Muscle of back (tissue), 13 donors: ENCODE measurements at places on chromosomes 12 and 14. TPM values are rescaled to one million over a fixed set of nuclear protein-coding genes. Genes with fewer than 3 reads are reported as not detected.

- no peak for DNase-seq
These were observed 166.1 kb upstream of the KRR1 start for GRCh38 chr12:75677522-75677921.

DNA sequence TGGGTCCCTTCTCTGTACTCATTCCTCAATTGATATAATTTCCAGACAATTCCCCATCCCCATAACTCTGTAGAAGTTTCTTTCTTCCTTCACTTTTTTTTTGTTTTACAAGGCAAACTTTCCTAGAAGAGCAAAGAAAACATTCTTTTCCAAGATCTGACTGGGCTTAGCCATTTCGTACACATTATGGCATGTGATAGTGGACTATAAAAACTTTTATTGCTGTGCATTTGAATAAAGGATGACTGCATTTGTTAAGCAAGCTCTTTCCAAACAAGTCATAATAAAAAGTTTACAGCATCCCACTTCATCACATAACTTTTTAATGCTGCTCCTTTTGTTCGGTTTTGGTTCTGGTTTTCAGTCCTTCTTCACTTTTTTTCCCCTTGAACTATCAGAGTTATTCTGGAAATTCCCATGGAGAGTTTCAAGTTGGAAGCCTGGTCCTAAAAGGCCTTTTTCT is 231.0 kb upstream of the HMGA2 start:
- DNase-seq, result no peak

DNA sequence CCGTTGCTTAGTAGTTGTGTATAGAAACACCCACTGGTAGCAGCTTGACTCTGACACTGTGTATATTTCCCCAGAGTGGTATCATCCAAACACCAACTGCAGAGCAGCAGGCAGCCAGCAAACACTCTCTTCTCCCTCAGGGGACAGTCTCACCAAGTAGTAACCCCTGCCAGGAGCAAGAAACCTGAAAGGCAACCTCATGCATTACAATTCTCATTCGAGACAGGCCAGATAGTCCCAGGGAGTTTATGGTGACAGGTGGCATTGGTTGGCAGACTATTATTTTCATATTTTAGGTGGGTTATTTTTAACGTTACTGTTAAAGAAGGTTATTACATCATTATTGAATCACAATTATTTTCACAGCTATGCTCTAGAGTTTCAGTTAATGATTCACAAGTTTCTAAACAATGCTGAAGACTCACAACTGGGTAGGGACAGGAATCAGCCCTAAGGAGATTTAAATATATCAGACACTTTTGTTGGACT is 222.8 kb downstream of the EGLN3 start:
- no peak for DNase-seq

GRCh38 chr12:62925680-62926079 is 9.3 kb downstream of the PPM1H start:
- DNase-seq, result no peak

DNA sequence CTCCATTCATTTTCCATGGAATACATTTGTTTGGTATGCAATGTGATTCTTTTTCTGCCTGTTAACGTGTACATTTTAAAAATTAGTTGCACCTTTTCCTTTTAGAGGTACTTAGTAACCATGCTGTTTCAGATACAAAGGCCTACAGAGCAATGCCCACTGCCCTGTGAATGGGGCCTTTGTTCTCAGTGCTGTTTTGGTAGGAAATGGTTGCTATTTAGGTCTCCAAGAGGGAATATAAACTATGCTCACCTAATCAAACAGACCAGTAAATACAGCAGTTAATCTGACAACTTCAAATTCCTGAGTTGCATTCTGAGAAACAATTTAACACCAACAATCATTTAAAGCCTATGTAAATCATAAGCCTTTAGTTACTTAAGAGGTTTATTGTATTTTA is 188.7 kb downstream of the BCAT1 start:
- DNase-seq, result no peak

GRCh38 chr12:40105265-40105514 is 691 bp downstream of the SLC2A13 start:
- peak; percentile 49 for DNase-seq

GRCh38 chr14:101824339-101824727 is 62.8 kb downstream of the PPP2R5C start:
- DNase-seq, result no peak

DNA sequence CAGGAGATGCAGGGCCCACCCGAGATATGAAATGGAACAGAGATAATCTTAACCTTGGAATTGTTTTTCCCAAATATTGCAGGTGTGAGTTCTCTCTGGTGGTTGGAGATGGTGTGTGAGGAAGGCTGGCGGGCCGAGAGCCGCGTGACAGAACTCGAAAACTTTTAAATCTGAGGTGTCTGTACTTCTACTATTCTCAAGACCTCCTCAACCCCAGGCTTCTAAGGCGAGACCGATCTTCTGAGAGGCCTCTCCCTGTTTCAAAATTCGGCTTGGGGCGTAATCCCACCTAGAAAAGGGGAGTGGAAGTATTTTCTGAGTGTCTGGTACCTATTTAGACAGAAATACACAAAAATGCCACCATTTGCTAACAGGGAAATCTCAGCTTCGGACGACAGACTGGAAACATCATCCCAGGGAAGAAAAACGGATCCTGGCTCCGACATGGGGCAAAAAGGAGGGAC is 611 bp downstream of the SARNP start:
- DNase-seq, result peak; percentile 11

GRCh38 chr12:74732164-74732784 is 194.6 kb downstream of the ATXN7L3B start:
- no peak for DNase-seq

- DNase-seq, result no peak
These were observed 184.1 kb downstream of the CCER1 start for GRCh38 chr12:90770861-90771260.

GRCh38 chr14:66152302-66152701 is 333.9 kb upstream of the CCDC196 start:
- no peak for DNase-seq

- no peak for DNase-seq
These were observed 56.7 kb downstream of the SRGAP1 start for GRCh38 chr12:63900922-63901793.

- no peak for DNase-seq
These were observed 2.9 kb upstream of the COL2A1 start for GRCh38 chr12:48007206-48007605.

DNA sequence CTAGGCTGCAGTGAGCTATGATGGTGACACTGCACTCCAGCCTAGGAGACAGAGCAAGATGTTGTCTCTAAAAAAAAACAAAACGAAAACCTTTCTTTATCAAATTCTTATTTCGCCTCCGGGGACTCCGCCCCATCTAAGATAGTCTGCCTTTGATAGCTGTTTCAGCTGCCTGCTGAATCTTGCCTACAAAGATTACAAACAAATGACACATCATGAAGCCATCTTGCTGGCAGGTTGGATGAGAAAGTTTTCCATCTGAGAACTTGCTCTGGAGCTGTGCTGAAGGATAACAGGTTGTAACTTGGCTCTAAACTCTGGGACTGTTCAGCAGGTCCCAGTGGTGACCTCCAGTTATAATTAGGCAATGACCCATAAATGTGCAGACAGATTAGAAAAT is 41.8 kb upstream of the AEBP2 start:
- no peak for DNase-seq

DNA sequence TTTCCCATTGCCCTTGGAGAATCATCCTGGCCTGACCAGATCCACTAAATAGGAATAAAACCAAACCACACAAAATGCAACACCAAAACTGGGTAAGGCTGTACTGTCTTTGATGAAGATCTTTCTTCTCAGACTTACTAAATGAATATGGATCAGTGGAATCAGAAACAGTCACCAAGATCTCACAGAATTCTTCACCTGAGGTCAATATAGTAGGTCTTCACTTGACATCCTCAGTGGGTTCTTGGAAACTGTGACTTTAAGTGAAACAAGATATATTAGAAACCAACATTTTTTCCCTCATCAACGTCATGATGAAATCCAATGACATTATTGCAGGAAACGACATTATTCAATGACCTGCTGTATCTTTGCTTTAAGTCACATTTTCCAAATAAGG is 526.2 kb downstream of the FUT8 start:
- DNase-seq, result no peak

DNA sequence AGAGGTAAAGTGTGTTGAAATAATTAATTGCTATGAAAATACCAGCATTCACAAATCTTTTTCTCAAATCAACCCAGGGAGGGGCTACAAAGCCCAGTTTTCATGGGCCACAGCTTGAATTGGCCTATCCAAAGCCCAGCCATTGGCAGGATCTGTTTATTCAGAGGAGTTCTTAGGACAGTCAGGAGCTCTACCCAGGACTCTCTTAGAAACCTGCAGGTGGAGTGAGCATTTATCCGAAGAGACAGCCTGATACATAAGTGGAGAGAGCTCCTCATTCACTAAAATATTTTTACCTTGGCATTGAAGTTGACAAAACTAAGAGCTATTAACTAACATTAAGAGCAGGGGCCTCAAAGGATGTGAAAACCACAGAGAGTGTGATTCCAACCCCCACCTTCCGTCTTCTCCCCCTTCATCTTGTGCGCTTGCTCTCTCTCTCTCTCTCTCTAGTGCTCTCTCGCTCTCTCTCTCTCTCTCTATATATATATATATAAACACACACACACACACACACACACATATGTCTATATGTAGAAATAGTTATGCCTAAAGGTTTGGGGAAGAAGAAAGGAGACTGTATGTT is 315.5 kb downstream of the SNAPC1 start:
- no peak for DNase-seq

DNA sequence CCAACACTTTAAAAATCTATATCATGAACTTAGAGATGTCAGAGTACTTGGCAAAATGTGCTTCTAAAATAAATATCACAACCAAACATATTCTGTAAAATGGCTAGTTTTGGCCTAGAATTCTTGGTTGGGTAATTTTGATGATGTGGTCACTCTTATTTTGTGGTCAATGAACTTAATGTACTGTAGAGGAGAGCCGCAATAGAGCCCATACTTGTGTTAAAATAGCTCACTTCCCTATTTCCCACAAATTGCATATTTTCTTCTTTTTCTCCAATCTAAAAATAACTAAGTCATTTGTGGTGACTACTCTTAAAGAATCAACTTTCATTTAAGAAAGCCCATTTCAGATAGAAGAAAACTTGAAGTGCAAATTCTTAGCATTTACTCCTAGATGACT is 619.4 kb downstream of the CCER1 start:
- no peak for DNase-seq

DNA sequence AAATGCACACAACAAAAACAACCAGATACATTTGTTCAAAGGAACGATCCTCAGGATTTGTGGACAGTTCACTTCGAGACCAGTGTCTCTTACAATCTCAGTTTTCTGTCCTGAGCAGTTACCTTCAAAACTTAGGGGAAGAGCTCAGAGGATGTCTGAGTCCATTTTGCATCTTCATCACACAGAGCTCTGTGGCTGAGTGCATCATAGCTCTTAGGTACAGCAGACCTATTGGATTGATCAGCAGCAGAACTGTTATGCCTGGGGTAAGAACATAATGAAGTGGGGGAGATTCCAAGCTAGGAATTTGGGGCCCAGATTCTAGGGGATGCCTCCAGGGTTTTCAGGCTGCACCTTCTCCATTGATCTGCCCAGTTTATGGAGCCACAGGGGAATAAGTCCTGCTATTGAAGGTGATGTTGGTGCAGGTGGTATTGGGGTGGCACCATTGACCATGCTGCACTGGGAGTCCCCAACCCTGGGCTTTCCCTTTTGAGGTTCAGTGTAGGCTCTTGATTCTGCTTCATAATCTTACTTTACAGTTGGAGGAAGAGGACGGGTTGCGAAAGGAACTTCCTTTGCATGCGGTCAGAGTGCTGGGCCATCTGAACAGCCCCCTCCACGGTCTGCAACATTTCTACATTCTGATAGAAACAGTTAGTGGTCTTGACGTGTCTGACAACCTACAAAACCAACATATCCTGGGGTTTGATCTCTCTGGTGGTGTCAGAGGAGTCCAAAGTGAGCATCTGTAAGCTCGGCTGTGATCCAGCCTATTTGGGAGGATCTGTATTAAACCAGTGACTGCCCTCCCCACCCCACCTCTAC is 112.8 kb downstream of the CHST11 start:
- DNase-seq, result no peak

The TEX22 gene
- 3.2 TPM for polyA plus RNA-seq

The EEF1AKMT3 gene
- 6.7 TPM for polyA plus RNA-seq

The KRT77 gene
- not detected for polyA plus RNA-seq

The B4GALNT3 gene
- 15.6 TPM for polyA plus RNA-seq

The SYT10 gene
- polyA plus RNA-seq, result 0.04 TPM

The TAS2R42 gene
- polyA plus RNA-seq, result not detected

The SYCP3 gene
- polyA plus RNA-seq, result 0.66 TPM

The SYNE3 gene
- polyA plus RNA-seq, result 9.8 TPM

The DPPA3 gene
- not detected for polyA plus RNA-seq
